ENCODE measurements at places on chromosomes 12 and 14.

DNA sequence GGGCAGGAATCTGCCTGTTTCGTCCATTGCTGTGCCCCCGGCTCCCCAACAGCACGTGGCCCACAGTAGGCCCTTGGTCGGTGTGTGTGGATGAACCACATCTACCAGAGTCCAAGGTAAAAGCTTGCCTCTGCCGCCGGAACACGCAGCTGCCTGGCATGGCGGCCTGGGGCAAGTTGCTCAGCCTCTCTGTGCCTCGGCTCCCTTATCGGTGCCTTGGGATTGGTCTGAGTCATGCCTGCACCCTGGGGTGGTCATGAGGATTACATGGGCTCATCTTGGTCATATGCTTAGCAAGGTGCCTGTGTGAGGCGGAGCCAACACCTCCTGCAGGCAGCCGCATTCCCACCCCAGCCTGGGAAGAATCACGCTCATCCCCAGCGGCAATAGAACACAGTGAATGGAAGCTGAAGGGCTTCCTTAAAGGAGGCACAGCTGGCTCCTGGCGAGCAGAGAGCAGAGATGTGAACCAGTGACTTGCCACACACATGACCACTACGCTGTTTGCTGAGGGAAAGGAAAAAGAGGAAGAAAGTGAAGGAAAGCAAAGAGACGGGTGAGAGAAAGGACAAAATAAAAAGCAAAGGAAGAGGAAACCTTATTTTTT lies 5.5 kb upstream of the SCARB1 start:
- no peak overlapping the region for H3K27ac ChIP-seq
- peaks cover 10% of the 10 kb centered on the region for H3K4me1 ChIP-seq
- H3K36me3 ChIP-seq = no peaks in the 10 kb centered on the region
- H3K27me3 ChIP-seq = no peaks in the 10 kb centered on the region

GRCh38 chr14:82510007-82510406 lies 976.4 kb upstream of the SEL1L start:
- H3K27ac ChIP-seq = no peak overlapping the region
- no peaks in the 10 kb centered on the region for H3K27me3 ChIP-seq
- no peaks in the 10 kb centered on the region for H3K36me3 ChIP-seq
- no peaks in the 10 kb centered on the region for H3K4me1 ChIP-seq

GRCh38 chr14:103292426-103293374 lies 41.3 kb upstream of the EIF5 start:
- no peaks in the 10 kb centered on the region for H3K36me3 ChIP-seq
- DNase-seq = peak; percentile 73
- no peaks in the 10 kb centered on the region for H3K27me3 ChIP-seq
- no peaks in the 10 kb centered on the region for H3K4me1 ChIP-seq

DNA sequence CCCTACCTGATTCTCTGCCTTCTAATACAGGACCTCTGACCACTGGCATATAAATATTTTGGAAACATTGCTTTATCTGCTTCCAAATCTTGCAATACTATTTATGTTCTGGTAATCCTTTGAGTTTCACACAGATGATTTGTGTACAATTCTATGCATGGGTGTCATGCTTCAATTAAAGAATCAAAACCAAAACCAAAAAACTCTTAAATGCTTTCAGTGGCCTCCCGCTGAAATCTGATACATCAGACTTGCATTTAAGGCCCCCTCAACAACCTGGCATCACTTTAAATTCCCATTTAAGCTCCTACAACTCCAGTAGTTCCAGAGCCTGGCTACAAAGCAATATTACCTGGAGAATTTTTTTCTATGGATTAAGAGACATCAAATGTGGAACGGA lies 221.7 kb upstream of the NAV3 start:
- no peaks in the 10 kb centered on the region for H3K36me3 ChIP-seq
- peaks cover 4% of the 10 kb centered on the region for H3K4me1 ChIP-seq
- H3K27me3 ChIP-seq = no peaks in the 10 kb centered on the region
- no peak overlapping the region for H3K27ac ChIP-seq
- DNase-seq = no peak
- H3K4me3 ChIP-seq = no peak overlapping the region

GRCh38 chr12:13313886-13314285 lies 117.4 kb downstream of the EMP1 start:
- DNase-seq = no peak
- H3K27me3 ChIP-seq = peaks cover 12% of the 10 kb centered on the region
- no peak overlapping the region for H3K27ac ChIP-seq
- no peaks in the 10 kb centered on the region for H3K36me3 ChIP-seq

DNA sequence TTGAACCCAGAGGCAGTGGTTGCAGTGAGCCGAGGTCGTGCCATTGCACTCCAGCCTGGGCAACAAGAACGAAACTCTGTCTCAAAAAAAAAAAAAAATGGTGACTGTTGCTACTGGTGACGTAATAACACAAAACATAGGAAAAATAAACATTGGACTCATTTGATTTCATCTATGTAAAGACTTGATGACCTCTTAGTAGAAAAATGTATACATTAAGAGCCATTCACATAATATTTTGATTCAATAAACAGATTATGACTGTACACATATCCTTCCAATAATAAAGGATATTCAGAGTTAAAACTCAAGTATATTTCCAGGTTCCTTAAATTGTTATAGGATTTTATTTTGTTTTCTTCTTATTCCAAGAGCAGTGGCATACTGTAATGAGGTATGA lies 65.7 kb upstream of the AEBP2 start:
- no peak overlapping the region for H3K4me3 ChIP-seq
- no peak overlapping the region for H3K27ac ChIP-seq
- DNase-seq = no peak
- peaks cover 6% of the 10 kb centered on the region for H3K4me1 ChIP-seq
- H3K27me3 ChIP-seq = no peaks in the 10 kb centered on the region

- no peaks in the 10 kb centered on the region for H3K36me3 ChIP-seq
- no peak for DNase-seq
- H3K4me1 ChIP-seq = no peaks in the 10 kb centered on the region
- no peaks in the 10 kb centered on the region for H3K27me3 ChIP-seq
- no peak overlapping the region for H3K4me3 ChIP-seq
- no peak overlapping the region for H3K27ac ChIP-seq
Observed at GRCh38 chr14:98099527-98099926, 1172.5 kb downstream of the BCL11B start.

DNA sequence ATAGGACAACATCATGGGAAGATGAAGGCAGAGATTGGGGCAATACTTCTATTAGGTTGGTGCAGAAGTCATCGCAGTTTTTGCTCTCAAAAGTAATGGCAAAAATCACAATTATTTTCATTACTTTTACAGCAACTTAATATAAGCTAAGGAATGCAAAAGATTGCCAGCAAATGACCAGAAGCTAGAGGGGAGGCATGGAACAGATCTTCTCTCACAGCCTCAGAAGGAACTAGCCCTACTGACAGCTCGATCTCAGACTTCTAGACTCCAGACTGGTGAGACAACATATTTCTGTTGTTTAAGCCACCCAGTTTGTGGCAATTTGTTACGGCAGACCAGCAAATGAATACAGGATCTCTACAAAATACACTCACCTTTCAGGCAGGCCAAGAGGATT lies 348.5 kb upstream of the TBX3 start:
- no peaks in the 10 kb centered on the region for H3K27me3 ChIP-seq
- no peaks in the 10 kb centered on the region for H3K36me3 ChIP-seq
- peaks cover 8% of the 10 kb centered on the region for H3K4me1 ChIP-seq
- no peak overlapping the region for H3K4me3 ChIP-seq
- no peak for DNase-seq
- H3K27ac ChIP-seq = no peak overlapping the region

- no peak overlapping the region for H3K27ac ChIP-seq
- H3K36me3 ChIP-seq = no peaks in the 10 kb centered on the region
- H3K4me3 ChIP-seq = no peak overlapping the region
- no peaks in the 10 kb centered on the region for H3K27me3 ChIP-seq
- no peaks in the 10 kb centered on the region for H3K4me1 ChIP-seq
- DNase-seq = no peak
Observed at GRCh38 chr14:99055816-99056215, 216.2 kb downstream of the BCL11B start.

DNA sequence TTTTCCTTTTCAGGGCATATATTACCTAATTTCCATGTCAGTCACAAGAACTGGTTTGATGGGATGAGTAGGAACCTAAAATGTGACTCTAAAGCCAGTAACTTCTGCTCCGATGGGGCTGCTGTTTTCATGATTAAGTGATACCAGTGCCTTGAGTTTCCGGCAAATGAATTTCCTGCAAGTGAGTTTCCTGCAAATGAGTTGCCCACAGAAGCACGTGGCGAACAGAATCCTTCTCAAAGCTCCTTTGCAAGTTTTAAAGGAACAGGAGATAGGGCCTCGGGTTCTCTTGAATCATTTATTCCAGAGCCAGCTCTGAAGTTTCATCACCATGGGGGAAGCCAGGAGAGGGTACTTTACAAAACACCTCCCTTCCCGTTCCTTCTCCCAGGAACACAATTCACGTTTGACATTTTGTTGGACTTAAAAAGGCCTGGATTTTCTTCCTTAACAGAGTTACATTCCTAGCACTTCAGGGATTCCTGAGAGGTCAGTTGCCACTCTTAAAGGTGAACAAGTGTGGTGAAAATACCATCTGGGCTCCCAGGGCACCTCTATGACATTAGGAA lies 2.2 kb upstream of the PPTC7 start:
- peaks cover 9% of the 10 kb centered on the region for H3K4me1 ChIP-seq
- no peak for DNase-seq
- peak overlapping the region; percentile 20 for H3K27ac ChIP-seq
- H3K27me3 ChIP-seq = peaks cover 3% of the 10 kb centered on the region
- H3K36me3 ChIP-seq = no peaks in the 10 kb centered on the region

DNA sequence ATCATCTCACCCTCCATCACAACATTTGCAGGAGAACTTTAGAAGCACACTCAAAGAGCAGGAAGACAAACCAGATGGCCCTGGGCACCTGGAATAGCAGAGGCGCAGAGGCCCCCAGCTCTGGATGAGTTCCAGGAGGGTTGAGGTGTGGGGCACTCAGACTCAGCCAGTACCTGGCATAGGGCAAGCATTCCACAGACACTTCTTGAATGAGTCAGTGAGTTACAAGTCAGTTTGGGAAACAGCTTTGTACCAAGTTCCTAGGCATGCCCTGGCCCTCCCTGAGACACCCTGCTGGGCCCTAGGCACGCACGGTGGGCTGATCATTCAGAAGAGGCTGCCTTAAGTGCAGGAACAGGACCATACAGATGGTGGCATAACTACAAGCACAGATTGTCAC lies 54.3 kb downstream of the MAP3K9 start:
- H3K4me1 ChIP-seq = no peaks in the 10 kb centered on the region
- H3K27ac ChIP-seq = no peak overlapping the region
- peaks cover 19% of the 10 kb centered on the region for H3K36me3 ChIP-seq
- no peaks in the 10 kb centered on the region for H3K27me3 ChIP-seq
- H3K4me3 ChIP-seq = no peak overlapping the region

GRCh38 chr14:23408307-23408630 lies 196 bp upstream of the MYH6 start:
- peaks cover 5% of the 10 kb centered on the region for H3K4me1 ChIP-seq
- DNase-seq = no peak
- H3K27me3 ChIP-seq = no peaks in the 10 kb centered on the region
- H3K4me3 ChIP-seq = no peak overlapping the region

DNA sequence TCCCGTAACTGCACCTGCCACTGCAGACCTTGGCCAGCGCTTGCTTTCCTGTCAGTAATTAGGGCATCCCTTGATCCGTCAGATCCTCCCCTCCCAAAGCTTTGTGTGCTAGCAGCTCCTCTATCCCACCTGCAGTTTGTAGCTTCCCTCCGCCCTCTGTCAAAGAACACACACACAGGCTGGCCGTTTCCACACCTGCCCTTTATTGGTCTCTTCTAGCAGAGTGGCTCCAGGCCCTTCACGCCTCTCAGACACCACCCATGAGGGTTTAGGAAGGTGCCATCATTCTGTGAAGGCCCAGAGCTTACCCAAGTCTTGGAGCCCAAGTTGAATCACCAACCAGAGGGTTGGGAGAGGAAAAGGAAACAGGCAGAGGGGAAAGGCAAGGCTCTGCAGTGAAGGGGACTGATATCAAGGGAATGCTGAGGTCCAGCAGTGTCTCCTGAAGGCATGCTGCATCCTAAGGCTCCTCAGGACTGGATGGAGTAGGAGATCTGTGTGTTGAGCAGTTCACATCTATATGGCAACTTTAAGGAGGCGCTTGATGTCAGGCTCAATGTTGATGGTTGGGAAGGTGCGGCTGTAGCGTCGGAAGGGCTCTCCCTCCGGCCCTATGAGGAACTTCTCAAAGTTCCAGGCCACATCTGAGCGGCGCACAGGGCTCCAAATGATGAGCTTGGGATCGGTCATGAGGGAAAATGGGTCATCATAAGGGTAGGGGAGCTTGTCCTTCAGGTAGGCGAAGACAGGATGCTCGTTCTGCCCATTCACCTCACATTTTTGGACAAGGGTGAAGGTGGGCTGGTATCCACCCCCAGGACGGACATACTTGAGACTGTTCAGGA lies 3.4 kb downstream of the GPX2 start:
- no peak overlapping the region for H3K4me3 ChIP-seq
- no peak overlapping the region for H3K27ac ChIP-seq
- no peaks in the 10 kb centered on the region for H3K27me3 ChIP-seq
- H3K36me3 ChIP-seq = peaks cover 5% of the 10 kb centered on the region
- no peak for DNase-seq
- H3K4me1 ChIP-seq = no peaks in the 10 kb centered on the region

- H3K4me1 ChIP-seq = no peaks in the 10 kb centered on the region
- no peak overlapping the region for H3K27ac ChIP-seq
- H3K27me3 ChIP-seq = no peaks in the 10 kb centered on the region
- no peaks in the 10 kb centered on the region for H3K36me3 ChIP-seq
- no peak overlapping the region for H3K4me3 ChIP-seq
- DNase-seq = no peak
Observed at GRCh38 chr14:72736786-72737559, 156.9 kb downstream of the DPF3 start.

GRCh38 chr12:51863933-51864832 lies 15.7 kb upstream of the FIGNL2 start:
- no peaks in the 10 kb centered on the region for H3K36me3 ChIP-seq
- H3K27ac ChIP-seq = peak overlapping the region; percentile 65
- peaks cover 38% of the 10 kb centered on the region for H3K4me1 ChIP-seq
- H3K27me3 ChIP-seq = peaks cover 22% of the 10 kb centered on the region
- peak; percentile 79 for DNase-seq

DNA sequence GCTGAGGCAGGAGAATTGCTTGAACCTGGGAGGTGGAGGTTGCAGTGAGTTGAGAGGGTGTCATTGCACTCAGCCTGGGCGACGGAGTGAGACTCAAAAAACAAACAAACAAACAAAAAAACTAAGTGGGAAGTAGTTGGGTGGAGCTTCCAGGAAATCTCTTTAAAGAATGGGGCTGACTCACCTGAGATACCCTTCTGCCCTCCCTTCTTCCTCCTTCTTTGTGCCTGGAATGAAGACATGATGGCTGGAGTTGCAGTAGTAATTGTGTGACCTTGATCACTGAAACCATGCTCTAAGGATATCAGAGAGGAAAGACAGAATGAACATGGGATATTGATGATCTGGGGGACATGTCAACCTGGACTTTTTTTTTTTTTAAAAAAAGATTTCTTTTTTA lies 87.6 kb upstream of the MED13L start:
- H3K36me3 ChIP-seq = no peaks in the 10 kb centered on the region
- H3K4me3 ChIP-seq = no peak overlapping the region
- no peak overlapping the region for H3K27ac ChIP-seq
